Stimulated activated CD4-positive, alpha-beta T cell treated with anti-CD3 and anti-CD28 coated beads, Interleukin-4, amount 100 ng/mL, for 1 hour (primary cell): ENCODE measurements at places on chromosomes 13 and 19.

DNA sequence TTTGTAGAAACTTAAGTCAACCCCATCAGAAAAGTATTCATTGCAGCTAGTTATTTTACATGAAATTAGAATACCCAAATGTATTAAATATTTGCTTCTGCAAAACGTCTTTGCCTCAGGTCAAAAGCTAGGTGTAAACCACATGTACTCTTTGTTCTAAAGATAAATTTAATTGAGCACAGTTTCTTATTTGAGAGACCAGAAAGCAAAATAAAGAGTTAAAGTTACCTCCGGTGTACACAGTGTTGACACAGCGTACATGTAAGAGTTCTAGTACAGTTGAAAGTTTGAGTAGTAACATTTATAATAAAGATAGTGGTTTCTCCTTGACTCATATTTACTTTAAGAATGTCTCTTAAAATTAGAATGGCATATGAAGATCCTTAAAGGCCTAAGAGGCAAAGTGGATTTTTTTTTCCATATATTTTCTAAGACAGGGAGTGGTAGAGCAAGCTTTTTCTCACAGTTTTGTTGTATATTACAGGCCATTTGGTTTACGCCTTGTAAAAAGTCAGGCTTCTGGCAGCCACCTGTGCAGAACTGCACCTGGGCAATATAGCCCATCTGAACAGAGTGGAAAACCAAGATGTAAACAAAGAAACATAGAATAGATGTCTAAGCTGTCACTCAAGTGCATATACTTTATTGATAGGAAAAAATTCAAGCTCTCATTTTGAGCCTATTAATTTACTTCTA is 2.9 kb downstream of the LRCH1 start:
- DNase-seq, result no peak

GRCh38 chr13:64061649-64062048 is 2646.0 kb upstream of the PCDH20 start:
- DNase-seq, result no peak

DNA sequence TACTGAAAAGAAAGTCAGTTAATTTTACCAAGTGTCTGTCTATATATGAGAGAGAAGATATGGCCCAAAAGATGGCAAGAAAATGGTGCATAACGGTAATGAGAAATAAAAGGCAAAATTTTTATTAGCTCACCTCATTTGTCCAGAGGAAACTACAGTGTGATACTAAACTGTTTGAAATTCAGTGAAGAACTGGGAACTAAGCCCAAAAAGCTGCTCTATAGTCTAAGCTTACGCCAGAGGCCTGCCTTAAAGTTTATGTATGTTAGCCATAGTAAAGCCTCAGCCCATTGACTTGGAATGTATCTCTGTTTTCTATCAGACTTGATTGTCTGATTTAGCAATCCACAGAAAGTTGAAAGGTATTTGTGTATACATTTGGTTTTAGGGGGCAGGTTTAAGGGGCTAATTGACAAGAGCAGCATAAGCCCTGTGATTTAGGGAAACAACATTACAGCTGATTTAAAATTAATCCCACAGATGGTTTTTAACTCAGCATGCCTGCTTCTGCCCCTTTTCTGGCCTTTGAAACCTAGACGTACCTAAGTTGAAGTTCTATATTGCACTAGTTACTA is 91.0 kb upstream of the MAB21L1 start:
- DNase-seq, result no peak

- no peak for DNase-seq
These were observed 95.1 kb downstream of the KATNAL1 start for GRCh38 chr13:30212256-30212655.

- peak; percentile 10 for DNase-seq
These were observed 46.0 kb downstream of the SAE1 start for GRCh38 chr19:47176627-47177090.

- DNase-seq, result no peak
These were observed 2.7 kb downstream of the PLAUR start for GRCh38 chr19:43667126-43667875.

- DNase-seq, result no peak
These were observed at the start of gene NCR1 for GRCh38 chr19:54905803-54906511. NCR1 (plus strand) TSS chr19:54906148; CDS start chr19:54906188, 40 bp downstream.

- peak; percentile 82 for DNase-seq
These were observed 15.0 kb downstream of the CIC start for GRCh38 chr19:42284066-42284501.

DNA sequence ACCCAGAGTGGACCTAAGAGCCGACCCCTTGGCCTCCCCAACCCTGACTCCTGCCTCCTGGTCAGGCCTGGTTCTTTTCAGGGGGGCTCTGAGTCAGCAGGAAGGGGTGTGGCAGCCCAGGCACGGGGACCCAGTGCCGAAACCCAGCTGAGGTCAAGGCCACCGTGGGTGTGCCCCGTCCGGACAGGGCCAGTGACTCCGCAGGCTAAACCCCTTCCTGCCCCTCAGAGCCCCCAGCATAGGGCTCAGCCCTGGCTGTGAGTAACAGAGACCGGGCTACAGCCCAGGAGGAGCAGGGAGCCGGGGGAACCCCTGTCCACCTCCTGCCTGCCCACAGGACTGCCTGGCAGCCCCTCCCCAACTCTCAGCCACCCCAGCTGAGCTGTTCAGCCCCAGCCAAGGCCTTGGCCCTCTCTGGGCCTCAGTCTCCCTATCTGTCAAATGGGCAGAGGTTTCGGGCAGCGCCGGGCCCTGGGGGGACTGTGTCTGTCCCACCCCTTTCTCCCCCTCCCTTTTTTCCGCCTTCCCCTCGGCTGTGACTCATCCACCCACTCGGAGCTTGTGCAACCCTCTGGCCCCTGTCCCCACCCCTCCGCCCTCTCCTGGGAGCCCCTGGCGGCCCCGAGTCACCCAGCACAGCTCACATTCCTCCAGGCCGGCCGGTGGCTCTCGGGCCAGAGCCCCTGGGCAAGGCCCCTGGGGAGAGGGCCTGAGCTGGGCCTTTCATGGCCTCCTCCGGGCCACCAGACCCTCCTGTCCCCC is 8.6 kb downstream of the ZBTB7A start:
- peak; percentile 65 for DNase-seq

- DNase-seq, result no peak
These were observed 88.8 kb downstream of the ENOX1 start for GRCh38 chr13:43698009-43698408.

DNA sequence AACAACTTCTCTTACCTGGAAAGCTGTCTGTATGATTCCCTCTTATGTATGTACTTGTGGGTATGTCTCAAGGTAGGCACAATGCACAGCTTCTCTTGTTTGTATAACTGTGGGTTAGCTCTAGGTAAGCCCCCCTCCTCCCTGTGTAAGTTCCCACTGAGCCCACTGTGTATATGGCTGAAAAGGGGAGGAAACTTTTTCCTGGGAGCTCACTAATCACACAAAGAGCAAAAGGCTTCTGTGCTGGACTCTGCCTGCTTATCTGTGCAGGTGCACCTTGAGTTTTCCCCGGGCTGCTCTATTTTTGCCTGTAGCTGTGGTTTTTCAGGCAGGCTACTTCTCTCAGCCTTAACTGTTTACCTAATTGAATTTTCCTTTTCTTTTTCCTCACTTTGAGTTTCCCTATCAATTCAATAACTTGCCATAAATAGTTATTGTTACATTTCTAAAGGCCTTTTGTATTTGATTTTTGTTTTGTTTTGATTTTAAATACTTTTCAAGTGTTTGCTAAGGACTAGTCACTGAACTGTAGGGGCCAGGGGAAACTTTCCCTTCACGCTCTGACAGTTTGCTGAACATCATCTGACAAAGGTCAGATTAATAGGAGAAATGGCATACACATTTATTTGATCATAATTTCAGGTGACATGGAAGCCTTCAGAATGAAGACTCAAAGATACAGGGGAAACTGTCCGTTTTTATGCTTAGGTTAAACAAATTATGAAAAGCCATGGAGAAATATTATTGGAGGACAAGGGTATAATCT is 423.5 kb upstream of the ATXN8OS start:
- DNase-seq, result no peak

DNA sequence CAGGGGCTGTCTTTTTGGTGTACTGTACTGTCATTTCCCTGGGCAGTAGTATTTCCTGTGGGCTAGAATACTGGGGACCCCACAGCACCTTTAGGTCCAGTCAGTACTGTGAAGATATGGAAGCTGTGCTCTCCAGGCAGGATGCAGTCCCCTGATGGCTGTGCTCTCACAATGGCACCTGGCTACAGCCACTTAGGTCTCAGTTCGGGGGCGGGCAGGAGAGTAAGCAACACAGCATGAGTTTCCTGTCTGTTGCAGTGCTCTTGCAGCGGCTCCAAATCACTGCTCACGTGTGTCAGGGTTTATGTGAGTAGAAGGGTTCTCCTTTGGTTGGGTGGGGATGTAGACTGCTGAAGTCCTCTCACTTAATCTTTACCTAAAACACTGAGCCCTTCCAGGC is 810.4 kb downstream of the DACH1 start:
- DNase-seq, result no peak
